ENCODE measurements at places on chromosomes 6 and 20.

DNA sequence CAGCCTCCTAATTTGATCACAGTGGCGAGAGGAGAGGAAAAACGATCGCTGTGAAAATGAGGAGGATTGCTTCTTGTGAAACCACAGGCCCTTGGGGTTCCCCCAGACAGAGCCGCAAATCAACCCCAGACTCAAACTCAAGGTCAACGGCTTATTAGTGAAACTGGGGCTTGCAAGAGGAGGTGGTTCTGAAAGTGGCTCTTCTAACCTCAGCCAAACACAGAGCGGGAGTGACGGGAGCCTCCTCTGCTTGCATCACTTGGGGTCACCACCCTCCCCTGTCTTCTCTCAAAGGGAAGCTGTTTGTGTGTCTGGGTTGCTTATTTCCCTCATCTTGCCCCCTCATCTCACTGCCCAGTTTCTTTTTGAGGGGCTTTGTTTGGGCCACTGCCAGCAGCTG, 28.7 kb downstream of the SAYSD1 start:
- no peak for DNase-seq

DNA sequence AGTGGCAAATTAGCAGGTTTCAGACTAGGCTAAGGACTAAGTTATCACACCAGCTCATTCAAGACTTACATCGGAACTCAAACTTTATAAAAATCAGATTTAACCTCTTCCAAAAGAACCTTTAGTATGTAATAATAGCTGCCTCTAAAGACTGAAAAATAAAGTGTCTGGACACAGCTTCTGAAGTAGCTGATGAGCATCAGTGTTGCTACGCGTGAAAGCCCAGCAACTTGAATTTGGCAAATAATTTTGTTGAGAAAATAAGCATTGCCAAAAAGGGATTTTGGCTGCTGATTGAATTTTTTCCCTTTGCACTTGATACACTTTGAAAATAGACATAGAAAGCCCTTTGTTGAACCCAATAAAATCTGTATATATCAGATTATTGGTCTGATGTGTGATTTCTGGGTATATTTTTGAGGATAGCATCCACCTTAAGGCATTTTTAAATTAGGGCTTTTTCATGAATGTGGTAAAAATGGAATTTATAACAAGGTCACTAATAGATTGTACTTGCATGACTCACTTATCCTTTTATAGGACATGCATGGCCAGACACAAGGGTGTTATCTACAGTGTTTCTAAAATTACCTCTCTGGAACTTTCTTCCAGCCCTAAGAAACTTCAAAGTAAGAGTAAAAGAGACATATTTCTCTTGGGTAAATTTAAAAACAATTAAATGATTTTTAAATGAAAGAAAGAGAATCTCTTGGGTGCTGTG, 350.4 kb downstream of the TENT5A start:
- no peak for DNase-seq

- no peak for DNase-seq
These were observed 46.3 kb downstream of the MDFI start for GRCh38 chr6:41684311-41685180.

- DNase-seq, result no peak
These were observed 89.6 kb upstream of the SLC35F1 start for GRCh38 chr6:117817499-117817898.

- DNase-seq, result no peak
These were observed 9.1 kb downstream of the VTA1 start for GRCh38 chr6:142155895-142156757.

- DNase-seq, result no peak
These were observed 259.4 kb upstream of the POU3F2 start for GRCh38 chr6:98574984-98575383.

DNA sequence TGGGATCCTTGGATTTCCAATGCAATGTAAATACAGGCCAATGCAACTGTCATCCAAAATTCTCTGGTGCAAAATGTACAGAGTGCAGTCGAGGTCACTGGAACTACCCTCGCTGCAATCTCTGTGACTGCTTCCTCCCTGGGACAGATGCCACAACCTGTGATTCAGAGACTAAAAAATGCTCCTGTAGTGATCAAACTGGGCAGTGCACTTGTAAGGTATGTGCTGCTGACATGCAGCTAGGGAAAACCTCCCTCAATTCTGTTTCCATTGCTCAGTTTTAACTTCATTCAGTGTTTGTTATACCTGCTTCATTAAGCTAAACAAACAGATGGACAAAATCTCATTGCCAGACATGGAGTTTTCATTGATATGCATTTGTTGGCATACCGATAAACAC, 397.1 kb downstream of the ARHGAP18 start:
- DNase-seq, result no peak

GRCh38 chr20:10067321-10067720, 32.5 kb downstream of the ANKEF1 start:
- no peak for DNase-seq

GRCh38 chr20:45039475-45039820, 61.5 kb downstream of the KCNS1 start:
- no peak for DNase-seq

DNA sequence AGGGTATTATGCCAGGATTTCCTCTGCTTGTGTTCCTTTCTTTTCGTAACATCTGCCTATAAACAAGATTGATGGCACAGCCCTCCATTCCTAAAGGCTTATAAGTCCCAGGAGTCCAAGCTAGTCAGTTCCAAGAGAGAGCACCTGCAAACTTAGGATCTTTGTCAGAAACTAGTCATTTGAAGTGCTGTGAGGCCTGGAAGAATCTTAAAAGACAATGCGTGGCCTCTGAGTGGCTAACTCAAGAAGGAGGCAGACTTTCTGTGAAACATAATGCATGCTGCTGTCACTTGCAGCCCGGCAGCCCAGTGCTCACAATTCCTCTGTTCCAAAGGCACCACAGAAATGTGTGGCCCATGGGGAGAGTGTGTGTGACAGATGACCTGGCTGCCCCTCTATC, 135.0 kb upstream of the SUPT3H start:
- no peak for DNase-seq

DNA sequence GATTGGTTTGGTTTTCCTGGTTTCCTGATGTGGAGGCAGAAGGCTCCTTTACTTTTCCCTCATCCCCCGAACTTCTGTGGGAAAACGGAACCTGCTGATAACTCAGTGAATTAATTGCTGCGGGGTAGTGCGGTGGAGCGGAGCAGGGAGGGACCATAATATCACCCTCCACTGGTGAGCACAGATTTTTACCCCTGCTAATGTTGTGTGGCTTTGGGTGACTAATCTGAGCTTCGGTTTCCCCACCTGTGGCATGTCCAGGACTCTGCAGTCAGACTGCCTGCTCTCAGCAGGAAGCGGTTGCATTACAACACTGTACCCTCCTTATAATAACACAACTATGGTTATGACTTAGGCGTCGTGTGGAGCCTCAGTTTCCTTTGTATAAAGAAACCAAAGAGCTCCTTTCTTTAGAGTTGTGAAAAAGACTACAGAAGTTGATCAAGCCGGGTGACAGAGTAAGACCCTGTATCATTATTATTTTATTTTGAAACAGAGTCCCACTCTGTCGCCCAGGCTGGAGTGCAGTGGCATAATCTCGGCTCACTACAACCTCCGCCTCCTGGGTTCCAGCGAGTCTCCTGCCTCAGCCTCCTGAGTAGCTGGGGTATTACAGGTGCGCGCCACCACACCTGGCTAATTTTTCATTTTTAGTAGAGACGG, 2.2 kb upstream of the ID1 start:
- DNase-seq, result no peak

- DNase-seq, result no peak
These were observed 124.8 kb downstream of the COL12A1 start for GRCh38 chr6:75081047-75081446.

DNA sequence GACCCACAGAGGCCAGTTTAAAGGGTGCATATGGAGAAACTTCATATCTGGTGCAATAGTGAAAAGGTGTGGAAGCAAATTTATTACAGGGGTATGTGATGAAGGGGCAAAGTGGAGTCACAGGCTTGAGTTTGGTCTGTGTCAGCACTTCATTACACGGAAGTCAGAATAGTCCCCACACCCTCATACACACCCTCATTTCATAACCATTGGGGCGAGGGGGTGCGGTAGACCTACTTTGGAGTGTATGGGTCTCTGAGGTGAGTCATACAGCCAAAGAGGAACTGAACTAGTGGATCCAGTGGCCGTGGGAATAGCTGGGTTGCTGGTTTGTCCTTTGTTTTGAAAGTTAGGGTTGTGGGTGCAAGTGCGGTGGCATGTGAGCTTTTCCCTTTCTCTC, 3.3 kb downstream of the TM9SF4 start:
- peak; percentile 59 for DNase-seq

DNA sequence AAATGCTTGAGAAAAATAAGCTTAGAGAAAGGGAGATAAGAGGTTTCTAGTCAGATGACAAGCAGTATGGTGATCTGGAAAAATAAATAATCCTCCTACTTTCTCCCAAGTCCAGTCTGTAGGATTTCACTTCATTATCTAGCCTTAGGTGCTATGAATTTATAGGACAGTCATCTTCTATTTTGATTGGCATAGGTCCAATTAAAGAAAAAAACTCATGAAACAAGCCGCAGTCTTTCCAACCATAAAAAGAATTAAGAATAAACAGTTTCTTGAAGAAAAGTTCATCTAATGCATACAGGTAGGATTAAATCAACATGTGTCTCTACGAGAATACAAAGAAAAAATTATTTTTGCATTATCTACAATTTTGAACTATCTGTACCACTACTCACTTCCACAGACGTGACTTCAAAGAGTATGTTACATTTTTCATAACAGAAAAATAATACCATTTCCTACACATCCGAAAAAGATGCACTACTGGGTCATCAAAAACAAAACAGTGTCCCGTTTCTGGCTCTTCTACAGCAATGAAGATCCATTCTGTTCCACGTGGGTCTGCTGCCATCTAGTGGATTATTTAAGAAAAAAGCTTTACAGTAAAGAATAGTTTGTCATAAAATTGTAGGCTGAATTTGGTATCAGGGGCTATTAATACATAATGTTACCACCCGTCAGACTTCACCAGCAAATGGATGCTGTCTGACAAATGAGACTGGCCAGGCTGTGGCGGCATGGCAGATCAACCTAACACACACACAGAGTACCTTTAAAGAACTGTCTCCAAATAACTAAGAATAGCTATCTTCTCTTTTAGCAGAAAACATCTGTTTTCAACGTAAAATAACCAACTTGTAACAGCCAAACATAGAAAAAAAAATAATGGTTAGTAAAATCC, 28.9 kb downstream of the STX7 start:
- DNase-seq, result no peak

DNA sequence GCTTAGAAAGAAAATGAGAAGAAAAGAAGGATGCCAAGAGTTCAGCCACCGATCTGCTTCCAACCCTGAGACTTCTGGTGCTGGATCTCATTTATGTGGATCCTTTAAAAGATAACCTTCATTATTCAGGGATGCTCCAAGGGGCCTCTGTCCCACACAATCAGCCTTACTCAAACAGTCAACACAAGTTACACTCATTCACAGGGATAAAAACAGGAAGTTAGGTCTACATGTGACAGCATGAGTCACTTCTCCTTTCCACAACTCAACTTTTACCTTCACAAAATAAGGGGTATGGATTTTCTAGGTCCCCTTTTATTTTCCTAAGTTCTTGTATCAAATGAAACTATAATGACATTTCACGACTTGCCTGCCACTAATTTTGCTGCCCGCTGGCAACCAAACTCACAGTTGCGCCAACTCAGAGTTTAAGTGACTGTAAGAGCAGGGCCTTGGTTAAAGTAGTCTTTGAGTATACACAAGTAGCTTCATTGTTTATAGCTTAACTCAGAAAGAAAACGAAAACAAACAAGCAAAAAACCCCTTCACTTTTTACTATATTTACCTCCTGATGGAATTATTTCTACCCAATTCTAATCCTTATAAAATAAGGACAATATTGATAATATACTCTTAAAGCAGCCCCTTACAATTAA, 278.8 kb upstream of the RUNX2 start:
- no peak for DNase-seq

- DNase-seq, result no peak
These were observed 125.8 kb upstream of the NXT1 start for GRCh38 chr20:23224806-23225205.

GRCh38 chr20:53044296-53044695, 72.1 kb downstream of the TSHZ2 start:
- DNase-seq, result no peak

DNA sequence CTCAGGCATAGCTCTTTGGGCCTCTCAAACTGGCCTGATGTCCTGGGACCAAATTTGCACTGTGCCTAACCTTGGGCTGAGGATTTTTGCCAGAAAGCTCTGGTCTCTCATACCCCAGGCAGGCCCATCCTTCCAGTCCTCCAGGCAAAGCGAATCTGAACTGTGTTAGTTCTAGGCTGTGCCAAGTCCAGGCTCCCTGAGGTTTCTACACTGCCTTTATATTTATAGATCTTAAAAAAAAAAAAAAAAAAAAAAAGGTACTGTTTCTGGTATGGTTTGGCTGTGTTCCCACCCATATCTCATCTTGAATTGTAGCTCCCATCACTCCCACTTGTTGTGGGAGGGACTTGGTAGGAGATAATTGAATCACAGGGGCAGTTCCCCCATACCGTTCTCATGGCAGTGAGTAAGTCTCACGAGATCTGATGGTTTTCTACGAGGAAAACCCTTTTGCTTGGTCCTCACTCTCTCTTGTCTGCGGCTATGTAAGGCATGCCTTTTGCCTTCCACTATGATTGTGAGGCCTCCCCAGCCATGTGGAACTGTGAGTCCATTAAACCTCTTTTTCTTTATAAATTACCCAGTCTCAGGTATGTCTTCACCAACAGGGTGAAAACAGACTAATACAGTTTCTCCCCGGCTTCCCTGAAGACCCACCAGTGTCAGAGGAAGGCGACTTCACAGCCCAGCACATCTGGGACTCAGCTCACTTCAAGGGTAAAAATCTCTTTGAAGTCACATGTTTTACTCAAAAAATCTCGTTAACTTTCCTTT, 39.0 kb upstream of the TBXT start:
- DNase-seq, result no peak

GRCh38 chr6:82365016-82365795, 1.6 kb downstream of the TPBG start:
- DNase-seq, result no peak

- no peak for DNase-seq
These were observed 487.9 kb downstream of the RFPL4B start for GRCh38 chr6:112835078-112835477.

DNA sequence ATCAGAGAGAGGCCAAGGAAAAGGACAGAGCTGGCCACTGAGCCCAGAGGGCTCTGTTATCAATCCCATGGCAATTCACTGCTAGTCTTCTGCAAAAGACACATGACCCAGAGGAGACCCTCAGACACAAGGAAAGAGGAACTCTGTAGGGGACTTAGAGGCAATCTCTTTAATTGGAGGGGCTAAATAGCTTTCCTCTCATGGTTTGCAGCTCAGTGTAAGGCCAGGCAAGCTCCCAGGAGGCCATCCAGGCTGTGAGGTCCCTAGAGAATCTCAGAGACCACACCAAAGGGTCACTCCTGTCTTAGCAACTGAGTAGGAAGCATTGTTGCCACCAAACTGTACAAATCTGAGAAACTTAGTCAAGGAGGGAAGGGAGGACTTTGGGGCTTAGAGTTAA, 10.0 kb upstream of the HLA-DOA start:
- DNase-seq, result no peak

DNA sequence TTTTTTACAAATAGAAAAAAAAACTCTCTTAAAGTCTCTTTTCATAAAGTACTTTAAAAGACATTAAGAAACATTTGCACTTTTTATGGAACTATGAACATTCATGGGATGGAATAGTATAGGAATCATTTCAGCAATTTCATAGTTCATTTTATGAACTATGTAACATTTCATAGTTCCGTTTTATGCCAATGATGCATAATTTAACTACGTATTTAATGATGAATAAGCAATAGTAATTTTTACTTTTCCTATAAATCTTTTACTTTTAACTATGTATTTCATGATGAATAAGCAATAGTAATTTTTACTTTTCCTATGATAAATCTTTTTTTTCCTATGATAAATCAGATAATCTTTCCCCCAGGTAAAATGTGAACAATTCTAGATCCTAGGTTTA, 47.7 kb downstream of the FAM184A start:
- DNase-seq, result no peak

All from ureter (tissue), 1 donor.